ENCODE measurements at places on chromosomes 4 and X.

GRCh38 chr4:186105647-186106321 is 1.3 kb downstream of the FAM149A start:
- DNase-seq, result no peak

DNA sequence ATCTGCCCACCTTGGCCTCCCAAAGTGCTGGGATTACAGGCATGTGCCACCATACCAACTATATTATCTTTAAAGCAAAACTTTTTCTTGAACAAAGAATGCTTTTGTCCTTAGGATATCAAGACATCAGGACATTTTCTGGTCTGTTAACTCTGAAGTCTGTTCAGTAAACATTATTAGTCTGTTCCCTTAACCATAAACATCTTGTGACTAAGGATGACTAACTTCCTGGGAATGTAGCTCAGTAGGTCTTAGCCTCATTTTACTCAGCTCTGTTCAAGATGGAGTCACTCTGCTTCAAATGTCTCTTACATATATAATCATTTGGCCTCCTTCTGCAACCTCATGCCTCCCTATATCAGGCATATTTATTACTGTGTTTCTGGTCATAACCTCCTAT is 122.9 kb downstream of the UBE2NL start:
- DNase-seq, result no peak

- DNase-seq, result no peak
Observed at GRCh38 chr4:129326571-129327460, 230.9 kb downstream of the C4orf33 start.

GRCh38 chrX:55907968-55908607 is 190.5 kb downstream of the RRAGB start:
- no peak for DNase-seq

DNA sequence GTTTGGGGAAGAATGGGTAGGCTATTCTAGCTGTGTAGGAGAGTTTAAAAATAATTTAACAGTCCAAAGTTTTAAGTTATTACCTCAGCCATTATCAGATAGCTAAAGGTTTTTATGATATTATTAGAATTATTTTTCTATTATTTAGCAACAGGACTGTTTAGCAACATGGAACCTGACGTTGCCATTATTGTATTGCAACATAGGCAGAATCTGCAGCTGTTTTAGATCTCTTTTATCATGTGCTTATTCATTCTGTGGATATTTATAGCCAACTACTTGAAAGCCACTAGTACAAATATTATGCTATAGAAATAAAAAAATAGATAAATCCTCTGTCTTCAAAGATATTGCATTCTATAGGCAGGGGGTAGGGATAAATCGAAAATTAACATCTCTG is 382.0 kb upstream of the TRAM1L1 start:
- DNase-seq, result no peak

DNA sequence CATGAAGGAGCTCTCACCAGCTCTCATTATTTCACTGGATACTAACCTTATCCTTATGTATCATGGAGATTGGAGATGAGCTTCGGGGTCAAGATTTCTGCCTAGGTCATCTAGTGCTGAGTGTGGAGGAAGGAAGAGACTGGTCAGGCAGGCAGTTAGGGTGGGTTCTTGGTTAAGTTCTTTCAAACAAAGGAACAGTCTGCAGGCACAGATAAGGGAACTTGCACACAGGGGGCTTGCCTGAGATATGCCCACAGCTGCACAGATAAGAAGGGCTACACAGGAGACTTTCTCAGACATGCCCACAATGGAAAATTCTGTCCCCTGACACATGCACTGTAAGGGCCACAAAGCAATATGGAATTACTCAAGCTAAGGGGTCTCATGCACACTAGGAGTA is 904.1 kb downstream of the NLGN4X start:
- no peak for DNase-seq

DNA sequence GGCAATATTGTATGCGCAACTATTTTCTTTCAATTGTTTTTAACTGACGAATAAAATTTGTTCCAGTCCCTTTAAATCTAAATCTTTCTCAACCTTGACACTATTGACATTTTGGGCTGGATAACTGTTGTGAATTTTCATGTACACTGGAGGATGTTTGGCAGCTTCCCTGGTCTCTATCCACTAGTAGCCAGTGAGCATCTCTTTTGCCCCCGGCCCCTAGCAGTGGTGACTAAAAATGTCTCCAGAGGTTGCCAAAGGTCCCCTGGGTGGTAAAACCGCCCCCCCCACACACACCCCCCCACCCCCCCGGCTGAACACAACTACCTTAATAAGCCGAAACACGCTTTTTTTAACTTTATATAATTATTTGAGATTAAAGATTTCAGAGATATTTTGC is 514 bp downstream of the FANCB start:
- DNase-seq, result no peak

DNA sequence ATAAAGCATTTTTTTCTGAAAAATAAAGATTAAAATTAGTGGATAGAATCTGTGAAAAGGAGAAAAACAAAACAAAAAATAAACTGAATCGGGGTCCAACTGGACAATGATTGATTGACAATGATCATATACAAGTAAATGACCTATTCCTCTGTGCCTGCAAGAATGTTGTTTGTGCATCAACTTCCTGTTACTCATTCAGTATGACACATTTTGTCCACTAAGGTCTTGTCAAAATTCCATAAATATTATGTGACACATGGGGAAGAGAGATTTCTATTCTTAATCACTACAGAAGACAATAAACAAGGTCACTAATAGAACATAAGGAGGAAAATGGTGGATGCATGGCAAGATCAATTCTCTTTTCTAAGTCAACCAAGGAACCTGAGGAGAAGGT is 54.9 kb downstream of the F8 start:
- no peak for DNase-seq

DNA sequence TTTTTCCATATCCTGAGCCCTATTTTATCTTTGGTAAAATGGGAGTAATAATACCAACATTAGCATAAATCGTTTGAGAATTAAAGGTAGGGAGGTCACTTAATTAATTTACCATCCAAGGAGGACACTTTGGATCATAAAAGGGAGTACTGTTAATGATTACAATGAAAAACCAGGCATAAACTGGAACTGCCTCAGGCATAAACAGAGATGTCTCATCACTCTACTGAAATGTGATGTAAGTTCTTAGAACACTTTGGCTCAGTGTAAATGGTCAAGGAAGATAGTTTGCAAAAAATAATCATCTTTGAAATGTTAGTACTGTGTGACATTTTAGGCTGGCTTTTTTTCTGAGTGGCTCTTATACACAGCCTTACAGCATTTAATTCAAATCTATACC is 268.7 kb downstream of the SLC39A8 start:
- no peak for DNase-seq

- no peak for DNase-seq
Observed at GRCh38 chr4:146222313-146222712, 8.0 kb downstream of the REELD1 start.

DNA sequence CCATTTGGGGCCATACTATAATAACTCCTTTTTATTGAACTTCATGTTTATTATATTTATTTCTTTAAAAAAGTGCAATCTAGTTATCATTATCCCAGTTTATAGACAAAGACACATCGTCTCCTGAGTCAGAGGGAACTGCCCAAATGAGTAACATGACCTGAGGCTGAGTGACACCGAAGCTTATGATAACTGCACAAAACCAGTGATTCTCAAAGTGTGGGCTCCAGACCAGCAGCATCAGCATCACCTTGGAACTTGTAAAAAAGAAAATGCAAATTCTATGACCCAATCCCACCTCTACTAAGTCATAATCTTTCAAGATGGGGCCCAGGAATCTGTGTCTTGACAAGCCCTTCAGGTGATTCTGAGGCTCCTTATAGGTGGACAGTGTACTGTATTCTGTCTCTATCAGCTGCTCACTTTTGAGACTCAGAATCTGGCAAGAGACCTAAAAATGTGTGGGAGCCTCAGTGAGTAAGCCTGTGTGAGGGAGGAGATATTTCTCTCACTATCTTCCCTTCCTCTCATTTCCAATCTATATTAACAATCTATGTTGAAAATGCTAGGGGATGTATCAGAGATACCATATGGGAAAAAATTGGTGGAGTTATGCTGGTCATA is 147.0 kb downstream of the PACRGL start:
- no peak for DNase-seq

DNA sequence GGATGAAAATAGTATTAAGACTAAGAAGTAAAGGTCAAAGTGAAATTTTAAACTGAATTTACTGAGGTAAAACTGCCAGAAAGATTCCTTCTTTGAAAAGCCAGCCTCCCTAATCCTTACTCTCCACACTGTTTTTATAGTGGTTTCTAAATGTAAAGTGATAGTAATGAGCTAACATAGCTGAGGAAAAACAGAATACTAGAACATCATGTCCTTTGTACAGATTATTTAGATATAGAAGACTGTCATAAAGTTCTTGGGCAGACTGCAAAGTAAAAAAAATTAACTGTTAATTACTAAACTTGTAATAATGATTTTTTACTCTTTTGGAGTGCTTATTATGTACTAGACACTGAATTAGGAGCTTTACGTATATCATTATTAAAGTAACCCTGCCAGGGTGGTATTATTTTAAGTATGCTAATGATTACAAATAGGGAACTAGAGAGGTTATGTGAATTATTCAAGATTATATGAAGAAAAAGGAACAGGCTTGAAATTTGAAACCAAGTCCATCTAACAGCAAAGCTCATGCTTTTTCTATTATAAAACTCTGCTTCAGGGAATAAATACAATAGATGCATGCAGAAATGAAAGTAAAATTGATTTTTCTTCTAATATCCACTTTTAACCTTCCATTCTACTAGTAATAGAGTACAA is 150.5 kb downstream of the TBCK start:
- DNase-seq, result no peak

DNA sequence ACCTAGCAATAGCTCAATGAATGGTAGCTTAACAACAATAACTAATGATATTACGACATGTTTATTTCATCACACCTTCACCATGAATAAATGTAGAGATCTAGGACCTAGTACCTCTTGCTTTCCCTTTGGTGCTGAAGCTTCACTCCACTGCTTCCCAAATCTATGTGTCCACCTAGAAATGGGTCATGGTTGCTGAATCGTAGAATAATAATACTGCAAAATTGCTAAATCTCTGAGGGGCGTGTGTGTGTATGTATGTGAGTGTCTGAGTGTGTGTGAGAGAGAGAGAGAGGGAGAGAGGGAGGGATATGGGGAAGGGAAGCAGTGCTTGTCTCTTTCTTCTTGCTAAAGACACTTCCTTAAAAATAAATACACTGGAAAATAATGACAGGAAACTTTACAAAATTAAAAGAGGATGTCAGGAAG is 109.3 kb upstream of the BMP2K start:
- DNase-seq, result no peak

DNA sequence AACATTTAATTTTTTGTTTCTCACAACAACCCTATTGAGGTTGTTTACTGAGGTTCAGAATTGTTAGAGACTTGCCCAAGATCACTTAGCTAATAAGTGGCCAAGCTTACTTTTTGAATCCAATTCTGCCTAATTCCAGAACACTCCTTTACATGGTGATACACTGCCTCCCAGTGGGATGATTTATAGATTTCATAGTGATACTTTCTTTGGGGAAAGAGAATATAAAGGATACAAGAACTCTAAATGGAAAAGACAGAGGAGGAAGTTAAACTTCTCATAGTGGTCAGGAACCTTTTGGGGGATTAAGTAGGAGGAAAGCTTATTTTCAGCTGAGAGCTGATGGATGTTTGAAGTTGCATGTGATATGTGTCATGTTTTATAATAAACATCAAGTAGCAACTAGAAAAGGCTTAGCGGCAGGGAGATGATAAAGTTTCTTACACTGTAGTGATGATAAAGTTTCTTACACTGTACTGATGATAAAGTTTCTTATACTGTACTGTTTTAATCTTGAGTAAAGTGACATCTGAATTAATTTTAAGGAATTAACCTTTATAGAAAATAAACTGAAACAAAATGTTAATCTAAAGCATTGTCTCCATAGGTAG is 15.3 kb downstream of the STAG2 start:
- no peak for DNase-seq

DNA sequence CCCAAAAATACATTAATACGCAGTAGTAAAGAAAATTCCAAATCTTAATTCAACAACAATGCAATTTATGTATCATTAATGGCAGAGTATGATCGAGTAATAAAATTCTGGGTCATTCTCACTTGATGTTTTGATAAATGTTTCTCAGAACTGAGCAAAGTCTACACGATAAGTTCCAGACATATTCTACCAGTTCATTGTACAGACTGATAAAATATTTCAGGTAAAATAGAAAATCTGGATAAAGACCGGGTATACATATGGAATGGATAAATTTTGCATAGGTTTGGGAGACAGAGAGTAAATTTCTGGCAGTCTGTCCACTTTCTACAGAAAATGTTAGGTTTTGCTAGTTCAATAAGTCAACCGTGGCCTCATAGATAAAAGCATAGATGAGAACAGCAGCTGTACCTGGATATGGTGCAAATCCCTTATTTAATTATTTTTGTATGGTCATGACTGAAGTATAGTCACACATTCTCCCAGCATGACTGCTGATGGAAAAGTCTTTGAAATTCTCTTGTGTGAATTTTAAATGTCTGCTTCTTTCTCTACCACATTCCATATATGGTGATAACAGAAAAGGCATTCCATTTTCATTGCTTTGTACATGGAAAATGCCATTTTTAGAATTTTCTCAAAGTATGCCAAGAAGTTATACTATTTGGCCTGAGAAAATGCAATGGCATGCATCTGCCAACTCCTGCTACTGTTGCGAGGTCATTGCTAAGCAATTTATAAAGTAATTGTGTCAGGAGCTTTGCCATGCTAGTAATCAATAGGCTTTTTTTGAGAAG is 301.9 kb upstream of the ARSJ start:
- DNase-seq, result no peak

GRCh38 chr4:123976285-123976684 is 579.7 kb downstream of the SPRY1 start:
- DNase-seq, result no peak

DNA sequence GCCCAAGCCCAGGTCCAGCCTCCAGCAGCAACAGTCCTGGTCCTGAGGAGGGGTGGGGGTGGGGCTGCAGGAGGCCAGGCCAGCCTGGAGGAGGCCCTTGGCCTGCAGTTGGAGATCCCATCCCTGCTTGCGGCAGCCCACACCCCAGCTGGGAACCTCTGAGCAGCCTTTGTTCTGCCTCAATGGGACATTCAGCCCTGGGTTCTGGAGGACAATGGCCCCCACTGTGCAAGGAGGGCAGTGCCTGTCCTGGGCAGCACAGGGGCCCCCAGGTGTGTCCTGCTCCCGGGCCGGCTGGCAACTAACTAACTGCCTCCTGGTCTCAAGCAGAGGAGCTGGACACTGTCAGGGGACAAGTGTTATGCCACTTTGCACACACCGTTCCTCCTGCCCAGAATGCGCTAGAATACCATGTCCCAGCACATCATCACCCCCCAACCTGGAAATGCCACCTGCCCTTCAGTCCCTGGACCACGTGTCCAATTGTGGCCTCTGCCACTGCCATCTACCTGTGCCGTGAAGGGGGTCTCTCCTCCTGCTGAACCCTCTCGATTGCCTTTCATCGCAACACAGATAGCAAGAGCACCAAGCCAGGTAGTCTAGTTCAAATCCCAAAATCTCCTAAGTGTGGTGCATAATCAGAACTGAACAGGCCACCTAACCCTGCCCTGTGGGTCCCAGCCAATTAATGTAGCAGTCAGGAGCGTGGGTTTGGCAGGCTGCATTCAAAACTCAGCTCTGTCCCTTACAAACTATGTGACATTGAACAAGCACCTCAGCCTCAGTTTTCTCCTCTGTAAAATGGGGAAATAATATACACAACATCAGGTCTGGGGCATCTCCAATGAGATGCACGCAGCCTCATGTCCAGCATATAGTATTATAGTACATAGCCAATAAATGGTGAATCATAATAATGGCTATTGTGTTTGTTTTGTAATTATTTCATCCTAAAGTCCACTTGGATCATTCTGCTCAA is 8.8 kb downstream of the PPP2R2C start:
- no peak for DNase-seq

GRCh38 chr4:70000711-70001110 is 4.9 kb downstream of the STATH start:
- no peak for DNase-seq
